ENCODE measurements at places on chromosomes 1 and 21. TPM values are rescaled to one million over a fixed set of nuclear protein-coding genes. Genes with fewer than 3 reads are reported as not detected.

The MRPS15 gene
- total RNA-seq: 59.4 TPM

The SEC16B gene
- 1.9 TPM for total RNA-seq

The TMEM61 gene
- 2.7 TPM for total RNA-seq

The LMX1A gene
- 0.21 TPM for total RNA-seq

The MPZL1 gene
- 85.9 TPM for total RNA-seq

The ANKRD34A gene
- 0.41 TPM for total RNA-seq

The RAP1A gene
- 134 TPM for total RNA-seq

The GNAT2 gene
- not detected for total RNA-seq

The SPRR3 gene
- total RNA-seq: not detected

The FTCD gene
- total RNA-seq: 1.5 TPM

The GSTM5 gene
- 11.7 TPM for total RNA-seq

The GJC2 gene
- total RNA-seq: 6.0 TPM

The SPRR2B gene
- not detected for total RNA-seq
